ENCODE measurements at places on chromosomes 12 and 14.

- no peak for DNase-seq
Observed at GRCh38 chr12:93733358-93733757, 56.2 kb downstream of the CRADD start.

DNA sequence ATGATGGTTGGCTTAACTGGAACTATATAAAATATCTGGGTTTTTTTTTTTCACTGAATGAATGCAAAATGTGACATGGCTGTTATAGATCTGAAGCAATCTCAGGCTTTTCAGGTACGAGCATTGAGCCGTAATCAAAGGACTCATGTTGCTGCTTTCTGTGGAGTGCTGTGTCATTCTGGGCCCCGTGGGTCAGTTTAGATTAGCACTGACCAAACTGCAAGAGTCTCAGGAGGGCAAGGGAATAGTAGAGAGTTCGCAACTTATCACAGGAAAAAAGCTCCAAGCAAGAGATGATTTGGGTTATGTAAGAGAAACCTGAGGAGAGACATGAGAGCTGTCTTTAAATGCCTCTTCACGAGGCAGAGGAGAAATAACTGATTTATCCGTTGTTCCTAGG is 59.1 kb downstream of the UBR7 start:
- no peak for DNase-seq

GRCh38 chr12:28065889-28066630 is 93.5 kb upstream of the PTHLH start:
- no peak for DNase-seq

- DNase-seq = peak; percentile 38
Observed at GRCh38 chr14:71753126-71753830, 179.0 kb upstream of the RGS6 start.

DNA sequence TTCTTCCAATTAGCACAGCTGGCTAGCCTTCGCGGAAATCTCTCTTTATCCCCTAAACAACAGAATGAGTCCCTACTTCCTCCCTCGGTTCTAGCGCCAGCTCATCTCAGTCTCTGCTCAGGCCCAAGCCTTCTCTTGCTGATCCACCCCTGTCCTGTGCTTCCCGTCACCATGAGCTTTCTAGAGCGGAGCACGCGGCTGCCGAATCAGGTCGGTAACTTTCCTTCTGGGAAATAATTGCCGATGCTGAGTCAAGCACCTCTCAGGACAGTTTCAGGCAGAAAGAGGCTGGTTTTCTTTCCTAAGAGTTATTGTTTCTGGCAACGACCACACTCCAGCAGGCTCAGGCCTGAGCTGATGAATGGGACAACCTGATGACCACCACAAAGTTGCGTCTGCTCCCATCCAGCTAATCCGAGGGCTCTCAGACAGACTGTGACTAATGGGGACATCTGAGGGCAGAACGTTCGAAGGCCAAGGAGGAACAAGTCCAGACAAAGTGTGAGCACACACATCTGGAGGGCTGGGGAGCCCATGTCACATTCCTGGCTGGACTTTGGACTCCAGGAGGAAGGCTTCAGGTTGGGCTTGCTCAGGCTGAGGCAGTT is 13.6 kb upstream of the GPR68 start:
- no peak for DNase-seq

GRCh38 chr12:46386877-46387629 is 14.5 kb upstream of the SLC38A2 start:
- no peak for DNase-seq

DNA sequence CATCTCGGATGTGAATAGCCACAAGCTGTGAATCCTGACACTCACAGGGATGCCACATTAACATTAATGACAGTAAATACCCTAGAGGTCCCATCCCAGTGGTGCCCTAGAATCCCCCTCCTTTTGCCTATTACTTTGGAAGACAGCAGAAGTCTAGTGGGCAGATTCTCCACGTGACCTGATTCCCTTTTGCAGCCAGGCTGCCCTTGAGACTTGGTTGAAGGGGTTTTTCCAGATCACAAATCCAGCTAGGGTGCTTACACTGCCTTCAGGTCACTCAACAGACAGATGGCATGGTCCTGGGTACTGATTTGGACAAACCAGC is 8.7 kb downstream of the HDAC7 start:
- no peak for DNase-seq

- no peak for DNase-seq
Observed at GRCh38 chr12:5140190-5140589, 96.5 kb downstream of the KCNA5 start.
